Cerebellum (tissue), 4 donors: ENCODE measurements at places on chromosomes 13 and 19. TPM values are rescaled to one million over a fixed set of nuclear protein-coding genes. Genes with fewer than 3 reads are reported as not detected.

DNA sequence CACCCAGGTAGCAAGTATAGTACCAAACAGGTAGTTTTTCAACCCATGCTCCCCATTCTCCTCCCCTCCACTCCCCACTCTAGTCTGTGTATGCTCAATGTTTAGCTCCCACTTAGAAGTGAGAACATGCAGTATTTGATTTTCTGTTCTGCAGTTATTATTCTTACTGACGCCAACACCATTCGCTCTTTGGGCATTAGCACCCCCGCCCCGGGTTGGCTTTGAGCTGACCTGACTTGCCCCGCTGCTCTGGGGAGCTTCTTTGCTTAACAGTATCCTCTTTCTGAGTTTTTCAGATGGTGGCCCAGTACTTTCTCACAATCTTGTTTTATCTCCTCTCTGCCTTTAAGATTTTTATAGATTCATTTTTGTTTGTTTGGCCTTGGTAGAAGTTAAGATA is 138.7 kb downstream of the CRYL1 start:
- no peak for DNase-seq

The KIR3DL1 gene
- not detected for total RNA-seq

DNA sequence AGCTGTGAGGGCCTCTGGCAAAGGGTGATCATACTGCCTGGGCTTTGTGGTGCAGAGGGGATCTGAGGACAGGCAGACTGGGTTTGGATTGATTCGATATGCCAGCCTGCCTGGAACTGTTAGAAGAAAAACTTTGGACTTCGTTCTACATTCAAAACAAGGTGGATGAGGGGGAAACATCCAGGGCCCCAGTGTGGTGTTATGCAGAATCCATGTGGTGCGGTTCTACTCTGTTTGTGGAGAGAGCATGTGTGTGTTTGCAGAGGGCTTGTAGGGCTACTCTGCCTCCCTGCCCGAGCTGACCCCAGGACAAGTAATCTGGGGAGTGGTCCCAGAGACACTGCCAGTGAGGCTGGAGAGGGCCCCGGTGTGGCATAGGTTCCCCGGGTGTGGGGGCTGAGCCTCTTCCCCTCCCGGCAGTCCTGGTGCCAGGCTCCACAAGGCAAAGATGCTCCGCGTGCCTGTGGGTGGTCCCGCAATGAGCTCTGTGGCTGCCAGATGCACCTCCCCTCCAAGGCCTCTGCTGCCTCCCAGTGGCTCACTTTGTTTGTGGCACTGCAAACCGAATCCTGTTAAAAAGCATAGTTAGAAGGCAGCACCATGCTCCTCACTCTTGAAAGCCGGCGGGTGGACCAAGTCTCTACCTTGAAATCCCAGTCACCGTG is 22.3 kb upstream of the TFDP1 start:
- peak; percentile 89 for DNase-seq

DNA sequence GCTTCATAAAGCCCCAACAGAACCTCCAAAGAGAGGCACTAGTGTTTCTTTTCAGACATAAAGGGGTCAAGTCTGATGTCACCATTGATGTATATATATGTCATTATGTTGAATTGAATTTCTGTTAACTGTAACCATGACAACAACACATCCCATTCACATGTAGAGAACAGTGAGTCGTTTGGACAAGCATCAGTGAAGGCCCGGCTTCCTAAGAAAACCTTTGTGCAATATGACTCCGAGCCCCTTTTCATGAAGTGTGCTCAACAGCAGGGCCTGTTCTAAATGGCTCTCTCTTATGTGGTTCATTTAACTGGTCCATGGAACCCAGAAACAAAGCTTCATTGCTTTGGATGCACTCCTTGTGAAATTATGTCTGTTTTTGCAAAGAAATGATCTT is 67.2 kb upstream of the UBL3 start:
- no peak for DNase-seq
